ENCODE measurements at places on chromosomes 2 and 18.

DNA sequence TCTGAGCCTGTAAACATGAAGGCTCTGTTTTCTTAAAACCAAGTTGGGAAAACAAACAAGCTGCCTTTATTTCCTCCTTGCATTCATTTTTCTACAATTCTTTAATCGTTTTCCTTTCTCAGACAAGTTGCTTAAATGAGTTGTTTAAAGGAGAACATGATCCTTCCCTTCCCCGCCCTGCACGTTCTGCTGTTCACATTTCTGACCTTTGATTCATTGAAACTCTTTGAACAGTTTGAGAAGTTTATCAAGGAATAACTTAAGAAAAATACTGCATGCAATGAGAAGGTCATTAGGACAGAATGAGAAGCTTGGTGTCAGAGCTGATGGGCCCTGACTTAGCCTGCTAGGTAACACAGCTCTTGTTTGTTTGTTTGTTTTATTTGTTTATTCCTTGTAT lies 181.6 kb downstream of the PARD3B start:
- no peak for DNase-seq

- no peak for DNase-seq
Measured at GRCh38 chr2:23506531-23507266, 121.7 kb downstream of the KLHL29 start.

- DNase-seq = no peak
Measured at GRCh38 chr18:9333441-9334328, 888 bp upstream of the TWSG1 start.

DNA sequence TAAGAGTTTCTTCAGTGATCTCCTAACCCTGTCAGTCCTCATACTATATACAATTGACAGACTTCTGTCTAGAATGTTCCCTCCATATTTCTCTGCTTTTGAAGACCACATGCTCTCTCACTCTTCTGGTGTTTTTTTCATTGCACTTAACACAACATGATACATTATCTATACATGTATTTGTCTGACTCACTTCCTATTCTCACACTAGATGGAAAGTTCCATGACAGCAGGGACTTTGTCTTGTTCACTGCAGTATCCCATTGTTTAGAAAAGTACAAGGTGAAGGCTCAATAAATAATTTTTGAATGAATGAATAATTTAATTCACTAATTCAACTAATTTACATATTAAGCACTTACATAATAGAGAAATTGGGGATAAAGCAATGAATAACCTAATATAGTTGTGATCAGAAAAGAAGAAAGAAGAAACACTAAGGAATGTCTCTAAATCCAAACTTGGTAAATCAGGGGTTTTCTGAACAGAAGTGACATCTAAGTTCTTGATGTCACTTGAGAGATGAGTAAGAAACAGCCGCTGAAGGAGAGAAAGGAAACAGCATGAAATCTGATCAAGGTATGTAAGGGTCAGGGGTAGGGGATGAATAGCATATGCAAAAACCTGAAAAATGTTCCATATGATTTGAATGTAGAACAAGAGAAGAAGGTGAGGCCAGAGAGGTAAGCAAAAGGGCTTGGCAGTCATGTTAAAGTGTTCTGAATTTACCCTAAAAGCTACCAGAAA lies 42.4 kb downstream of the MBD2 start:
- no peak for DNase-seq
